Fibroblast of lung (primary cell): ENCODE measurements at places on chromosomes 5 and 9. TPM values are rescaled to one million over a fixed set of nuclear protein-coding genes. Genes with fewer than 3 reads are reported as not detected.

- peaks cover 11% of the 10 kb centered on the region for H3K4me1 ChIP-seq
- no peaks in the 10 kb centered on the region for H3K27me3 ChIP-seq
- DNase-seq = no peak
- no peak overlapping the region for H3K27ac ChIP-seq
- no peak overlapping the region for H3K4me3 ChIP-seq
Measured at GRCh38 chr9:131661568-131662288, 78.1 kb downstream of the RAPGEF1 start.

- H3K27ac ChIP-seq = no peak overlapping the region
- no peaks in the 10 kb centered on the region for H3K27me3 ChIP-seq
Measured at GRCh38 chr5:160506006-160507004, 84.7 kb downstream of the PTTG1 start.

GRCh38 chr5:140196115-140196814 lies 21.3 kb downstream of the CYSTM1 start:
- H3K36me3 ChIP-seq = no peaks in the 10 kb centered on the region
- no peaks in the 10 kb centered on the region for H3K27me3 ChIP-seq
- no peak overlapping the region for H3K27ac ChIP-seq
- no peak for DNase-seq
- no peaks in the 10 kb centered on the region for H3K4me1 ChIP-seq

LHX3 gene
- not detected in 2 replicates for total RNA-seq

PLCXD3 gene
- total RNA-seq = 0.26 and 1.3 TPM in 2 replicates

- H3K36me3 ChIP-seq = no peaks in the 10 kb centered on the region
- H3K4me3 ChIP-seq = no peak overlapping the region
- DNase-seq = peak; percentile 95
- peaks cover 9% of the 10 kb centered on the region for H3K4me1 ChIP-seq
- no peak overlapping the region for H3K27ac ChIP-seq
Measured at GRCh38 chr9:14366076-14366475, 52.1 kb upstream of the NFIB start.

DNA sequence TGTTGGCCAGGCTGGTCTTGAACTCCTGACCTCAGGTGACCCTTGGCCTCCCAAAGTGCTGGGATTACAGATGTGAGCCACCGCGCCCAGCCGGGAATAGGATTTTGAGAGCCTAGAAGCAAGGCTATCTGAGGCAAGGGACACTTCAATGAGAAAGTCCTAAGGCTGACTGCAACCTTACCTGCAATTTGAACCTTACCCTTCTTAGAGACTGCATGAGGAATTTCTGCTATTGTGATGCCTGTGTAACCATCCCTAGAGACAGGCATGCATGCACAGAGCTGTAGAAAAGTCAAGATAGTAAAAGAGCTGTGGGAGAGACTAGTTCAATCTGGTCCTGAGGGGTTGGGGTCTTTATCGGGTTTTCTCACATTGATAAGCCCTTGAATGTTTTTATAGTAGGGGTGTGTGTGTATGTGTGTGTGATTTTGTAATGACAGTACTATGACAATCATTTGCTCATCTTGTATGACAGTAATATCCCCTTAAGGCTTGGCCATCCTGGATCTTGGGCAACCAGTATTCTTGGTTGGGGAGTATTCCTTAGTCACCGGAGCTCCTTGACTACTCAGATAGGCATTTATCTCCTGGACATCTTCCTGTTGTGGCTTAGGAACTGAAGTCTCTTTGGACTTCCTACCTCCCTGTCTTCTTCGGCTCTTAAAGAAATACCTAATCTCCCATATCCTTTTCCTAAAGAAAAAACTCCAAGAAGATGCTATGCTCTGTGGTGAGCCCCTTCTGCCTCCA lies 11.2 kb downstream of the DNAJB5 start:
- no peak overlapping the region for H3K27ac ChIP-seq
- no peaks in the 10 kb centered on the region for H3K27me3 ChIP-seq
- peak; percentile 55 for DNase-seq

DNA sequence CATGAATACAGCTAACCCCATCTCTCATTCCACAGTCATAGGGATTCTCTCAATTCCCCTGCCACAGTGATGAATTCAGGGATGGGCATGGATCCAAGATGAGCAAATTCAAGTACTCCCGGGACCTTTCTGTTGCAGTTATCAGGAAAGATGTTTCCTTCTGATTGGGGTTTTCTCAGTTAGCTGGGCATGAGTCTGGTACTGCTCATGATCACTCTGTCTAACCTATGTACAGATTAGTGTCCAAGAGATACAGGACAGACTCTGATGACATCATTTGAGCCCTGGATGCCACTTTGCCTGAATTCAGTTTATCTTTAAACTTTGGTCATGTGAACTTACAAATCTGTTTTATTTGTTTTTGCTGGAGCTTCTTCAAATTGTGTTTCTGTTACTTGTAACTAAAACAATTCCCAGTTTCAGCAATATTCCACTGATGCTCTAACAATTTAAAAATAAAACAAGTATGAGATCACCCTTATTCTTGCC lies 257.7 kb upstream of the KLF9 start:
- peak; percentile 9 for DNase-seq

- no peaks in the 10 kb centered on the region for H3K27me3 ChIP-seq
- H3K36me3 ChIP-seq = peaks cover 2% of the 10 kb centered on the region
Measured at GRCh38 chr5:103010168-103010567, 109.8 kb downstream of the GIN1 start.

- no peak overlapping the region for H3K4me3 ChIP-seq
- no peaks in the 10 kb centered on the region for H3K27me3 ChIP-seq
- no peak for DNase-seq
- peaks cover 58% of the 10 kb centered on the region for H3K4me1 ChIP-seq
Measured at GRCh38 chr5:150499437-150499956, 8.4 kb upstream of the NDST1 start.
